ENCODE measurements at places on chromosomes 12 and 14. TPM values are rescaled to one million over a fixed set of nuclear protein-coding genes. Genes with fewer than 3 reads are reported as not detected.
A peak's percentile ranks its signal among the peaks of the same experiment; 100 is the strongest.

GRCh38 chr14:76467711-76468155 lies 91.8 kb downstream of the ESRRB start:
- H3K27me3 ChIP-seq: no peaks in the 10 kb centered on the region
- no peaks in the 10 kb centered on the region for H3K36me3 ChIP-seq
- H3K4me3 ChIP-seq: no peak overlapping the region

- DNase-seq: no peak
- H3K27me3 ChIP-seq: no peaks in the 10 kb centered on the region
- H3K27ac ChIP-seq: no peak overlapping the region
- H3K36me3 ChIP-seq: no peaks in the 10 kb centered on the region
- H3K4me3 ChIP-seq: no peak overlapping the region
These were observed 46.7 kb upstream of the OASL start for GRCh38 chr12:121085506-121086353.

KRT80 gene
- total RNA-seq: 9.8 TPM

DNA sequence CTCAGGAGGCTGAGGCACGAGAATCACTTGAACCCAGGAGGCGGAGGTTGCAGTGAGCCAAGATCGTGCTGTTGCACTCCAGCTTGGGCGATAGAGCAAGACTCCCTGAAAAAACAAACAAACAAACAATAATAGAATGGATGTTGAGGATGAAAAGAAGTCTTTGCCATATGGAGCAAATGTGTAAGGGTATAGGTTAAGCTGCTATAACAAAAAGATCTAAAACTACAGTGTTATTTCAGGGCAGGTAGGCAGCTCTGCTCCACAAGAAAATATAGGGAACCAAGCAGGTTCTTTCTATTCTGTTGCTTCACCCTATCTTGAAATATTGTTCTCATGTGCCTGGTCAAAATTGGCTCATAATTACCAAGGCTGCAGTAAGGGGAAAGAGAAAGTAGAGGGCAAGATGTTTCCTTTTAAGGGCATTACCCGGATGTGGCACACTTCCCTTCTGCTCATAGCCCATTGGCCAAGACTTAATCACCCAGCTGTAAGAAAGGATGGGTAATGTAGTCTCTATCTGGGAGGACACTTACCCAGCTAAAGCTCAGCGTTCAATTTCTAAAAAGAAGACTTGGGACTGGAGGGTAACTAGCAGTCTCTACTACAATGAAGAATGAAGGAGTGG lies 23.5 kb downstream of the SDSL start:
- DNase-seq: no peak
- no peaks in the 10 kb centered on the region for H3K27me3 ChIP-seq
- H3K4me1 ChIP-seq: no peaks in the 10 kb centered on the region
- no peaks in the 10 kb centered on the region for H3K36me3 ChIP-seq
- H3K4me3 ChIP-seq: no peak overlapping the region
- no peak overlapping the region for H3K27ac ChIP-seq

CLEC4A gene
- 3.9 TPM for total RNA-seq

BDKRB2 gene
- total RNA-seq: 1.1 TPM

GRCh38 chr14:23582906-23583760 lies 4.5 kb upstream of the JPH4 start:
- no peaks in the 10 kb centered on the region for H3K36me3 ChIP-seq
- no peak overlapping the region for H3K4me3 ChIP-seq
- H3K4me1 ChIP-seq: no peaks in the 10 kb centered on the region

GRCh38 chr12:52832985-52833905 lies 866 bp downstream of the KRT79 start:
- no peaks in the 10 kb centered on the region for H3K4me1 ChIP-seq
- no peak overlapping the region for H3K4me3 ChIP-seq
- no peaks in the 10 kb centered on the region for H3K36me3 ChIP-seq
- no peaks in the 10 kb centered on the region for H3K27me3 ChIP-seq
- no peak overlapping the region for H3K27ac ChIP-seq
- peak; percentile 36 for DNase-seq

DPF3 gene
- total RNA-seq: 0.32 TPM

DNA sequence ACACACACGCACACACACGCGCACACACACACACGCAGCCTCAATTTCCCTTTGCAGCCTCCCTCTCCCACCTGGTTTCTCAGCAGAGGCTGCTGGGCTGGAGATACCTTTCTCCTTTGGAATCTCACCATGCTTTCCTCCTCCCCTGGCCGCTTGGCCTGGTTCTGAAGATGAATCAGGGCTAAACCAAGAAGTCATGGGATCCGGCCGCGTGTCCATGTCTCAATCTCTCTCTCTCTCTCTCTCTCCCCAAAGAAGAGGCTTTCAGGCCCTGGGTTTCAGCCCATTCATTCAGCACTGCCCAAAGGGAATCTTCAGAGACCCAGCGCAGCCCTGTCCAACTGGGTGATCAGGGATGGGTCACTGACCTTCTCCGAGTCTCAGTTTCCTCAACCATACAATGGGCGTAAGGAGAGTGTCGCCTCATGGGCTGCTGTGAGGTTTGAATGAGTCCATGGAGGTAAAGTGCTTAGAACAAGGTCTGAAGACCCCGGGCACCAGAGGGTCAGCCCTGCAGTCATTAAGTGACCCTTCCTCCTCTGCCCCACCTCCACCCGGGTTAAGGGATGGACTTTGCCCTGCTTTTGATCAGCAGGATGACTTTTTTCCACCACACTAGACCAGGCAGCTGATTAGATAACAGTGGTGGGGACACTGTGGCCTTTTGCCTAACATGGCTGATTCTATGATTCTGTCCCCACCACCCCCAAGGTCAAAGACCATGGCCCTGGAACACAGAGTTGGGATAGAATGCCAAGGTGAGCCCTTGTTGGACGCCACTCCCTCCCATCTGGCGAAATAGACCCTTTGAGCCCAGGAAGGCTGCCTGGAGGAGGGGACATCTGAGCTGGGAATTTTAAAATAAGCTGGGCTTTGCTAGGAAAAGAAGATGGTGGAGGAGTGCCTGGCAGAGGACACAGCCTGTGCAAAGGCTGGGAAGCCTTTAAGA lies 42.1 kb downstream of the SCARB1 start:
- no peak for DNase-seq
- no peaks in the 10 kb centered on the region for H3K4me1 ChIP-seq
- H3K4me3 ChIP-seq: no peak overlapping the region
- no peaks in the 10 kb centered on the region for H3K36me3 ChIP-seq

DNA sequence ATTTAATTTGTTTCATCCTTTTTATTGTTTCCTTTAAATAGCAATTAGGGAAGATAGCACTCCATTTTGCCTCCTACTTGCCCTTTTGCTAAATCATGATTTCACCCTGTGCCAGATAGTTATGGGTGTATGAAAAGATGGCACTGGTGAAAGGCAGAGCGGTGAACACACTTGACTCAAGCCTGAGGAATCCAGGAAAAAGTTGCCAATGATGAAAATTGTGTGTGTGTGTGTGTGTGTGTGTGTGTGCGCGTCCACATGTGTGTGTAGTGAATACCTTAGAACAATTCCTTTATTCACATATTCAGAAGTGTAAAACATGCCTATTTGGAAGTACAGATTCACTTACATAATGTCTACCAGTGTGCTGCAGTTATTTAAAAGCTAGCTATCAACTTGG lies 123.8 kb downstream of the PTCSC3 start:
- no peak for DNase-seq
- no peaks in the 10 kb centered on the region for H3K36me3 ChIP-seq
- no peak overlapping the region for H3K27ac ChIP-seq

KLRK1 gene
- total RNA-seq: 3.8 TPM

GNB3 gene
- total RNA-seq: 3.3 TPM

DNA sequence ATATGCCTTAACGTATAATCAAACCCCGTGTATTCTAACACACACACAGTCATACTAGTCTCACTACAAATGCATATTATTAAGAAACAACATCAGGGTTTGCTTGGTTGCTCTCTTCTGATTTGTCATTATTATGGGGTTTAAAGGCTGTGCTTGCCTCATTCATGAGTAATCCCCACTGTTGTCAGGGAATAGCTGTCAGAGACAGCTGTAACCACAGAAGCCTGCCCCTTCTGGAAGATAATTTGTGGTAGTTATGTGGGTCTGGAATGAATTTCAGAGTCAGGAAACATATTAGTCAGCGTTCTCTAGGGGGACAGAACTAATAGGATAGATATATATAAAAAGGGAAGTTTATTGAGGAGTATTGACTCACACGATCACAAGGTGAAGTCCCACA lies 456.9 kb upstream of the TMEM132C start:
- no peaks in the 10 kb centered on the region for H3K4me1 ChIP-seq
- DNase-seq: no peak
- H3K27me3 ChIP-seq: no peaks in the 10 kb centered on the region

DNA sequence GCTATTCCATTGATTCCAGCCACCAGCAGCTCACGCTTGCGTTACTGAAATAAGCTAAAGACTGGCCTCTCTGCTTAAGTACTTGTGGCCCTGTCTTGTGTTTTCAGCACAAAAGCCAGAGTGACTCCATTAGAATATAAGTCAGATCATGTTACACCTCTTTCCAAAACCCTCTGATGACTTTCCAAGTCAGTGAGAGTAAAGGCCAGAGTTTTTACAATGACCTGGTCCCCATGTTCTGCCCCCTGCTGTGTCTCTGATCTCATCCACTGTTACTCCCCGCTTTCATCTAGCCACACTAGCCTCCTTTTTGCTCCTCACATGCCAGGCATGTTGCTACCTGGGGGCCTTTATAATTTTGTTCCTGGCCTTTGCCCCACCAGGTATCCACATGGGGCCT lies 6.9 kb upstream of the CKAP4 start:
- H3K4me1 ChIP-seq: no peaks in the 10 kb centered on the region
- DNase-seq: no peak
- no peaks in the 10 kb centered on the region for H3K27me3 ChIP-seq
- H3K27ac ChIP-seq: no peak overlapping the region
- no peak overlapping the region for H3K4me3 ChIP-seq

DNA sequence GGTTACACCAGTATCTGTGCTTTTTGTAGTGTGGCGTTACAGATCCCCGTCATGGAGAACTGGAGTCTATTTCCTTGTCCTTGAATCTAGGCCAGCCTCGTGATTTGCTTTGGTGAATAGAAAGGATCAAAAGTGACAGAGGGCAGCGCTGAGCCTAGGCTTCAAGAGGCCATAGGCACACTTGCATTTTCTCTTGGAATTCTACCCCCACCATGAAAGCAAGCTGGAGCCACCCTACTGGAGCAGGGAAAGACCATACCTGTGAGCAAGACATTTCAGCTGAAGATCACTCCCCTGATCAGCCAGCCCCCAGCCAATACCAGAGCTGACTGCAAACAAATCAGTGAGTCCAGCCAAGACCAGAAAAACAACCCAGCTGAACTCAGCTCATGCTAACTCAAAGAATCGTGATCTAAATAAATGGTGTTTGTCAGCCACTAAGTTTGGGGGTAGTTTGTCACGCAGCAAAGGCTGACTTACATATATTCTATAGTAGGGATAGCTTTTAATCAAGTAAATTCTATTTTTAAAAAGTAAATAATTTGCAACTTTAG lies 521.9 kb upstream of the TBX3 start:
- DNase-seq: no peak
- no peak overlapping the region for H3K27ac ChIP-seq
- no peaks in the 10 kb centered on the region for H3K36me3 ChIP-seq
- no peak overlapping the region for H3K4me3 ChIP-seq
- no peaks in the 10 kb centered on the region for H3K27me3 ChIP-seq

TEX52 gene
- total RNA-seq: not detected

PAX9 gene
- 4.9 TPM for total RNA-seq

DNA sequence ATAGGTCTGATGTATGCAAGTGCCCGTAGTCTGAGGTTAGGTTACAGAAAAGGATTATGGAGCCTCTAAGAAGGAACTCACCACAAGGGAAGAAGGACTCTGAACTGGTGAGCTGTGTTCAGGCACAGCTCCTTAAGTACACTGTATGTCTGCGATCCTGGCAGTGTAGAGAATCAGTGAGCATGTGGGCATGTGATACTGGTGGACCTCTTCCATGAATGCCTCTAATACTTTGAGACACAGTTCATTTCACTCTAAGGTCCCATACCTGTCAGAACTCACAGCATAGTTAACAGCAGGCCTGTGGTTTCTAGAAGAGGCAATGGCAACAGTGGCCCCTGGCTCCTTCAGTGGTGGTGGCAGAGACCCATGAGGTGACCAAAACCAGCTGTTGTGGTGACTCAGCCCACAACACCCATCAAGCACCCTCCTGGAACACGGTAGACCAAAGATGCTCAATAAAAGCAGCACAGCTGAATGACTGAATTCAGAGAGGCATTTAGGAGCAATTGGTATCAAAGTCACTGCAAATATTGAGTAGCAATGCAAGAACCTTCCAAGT lies 6.9 kb upstream of the OR6J1 start:
- H3K4me1 ChIP-seq: no peaks in the 10 kb centered on the region
- H3K27me3 ChIP-seq: no peaks in the 10 kb centered on the region
- no peaks in the 10 kb centered on the region for H3K36me3 ChIP-seq
- DNase-seq: no peak
- H3K4me3 ChIP-seq: no peak overlapping the region
- H3K27ac ChIP-seq: no peak overlapping the region

IFNG-AS1 gene
- total RNA-seq: not detected

GRCh38 chr14:55973911-55974630 lies 144.1 kb upstream of the PELI2 start:
- no peaks in the 10 kb centered on the region for H3K36me3 ChIP-seq
- H3K27ac ChIP-seq: no peak overlapping the region
- no peak for DNase-seq
- peaks cover 9% of the 10 kb centered on the region for H3K4me1 ChIP-seq
- H3K27me3 ChIP-seq: no peaks in the 10 kb centered on the region

DNA sequence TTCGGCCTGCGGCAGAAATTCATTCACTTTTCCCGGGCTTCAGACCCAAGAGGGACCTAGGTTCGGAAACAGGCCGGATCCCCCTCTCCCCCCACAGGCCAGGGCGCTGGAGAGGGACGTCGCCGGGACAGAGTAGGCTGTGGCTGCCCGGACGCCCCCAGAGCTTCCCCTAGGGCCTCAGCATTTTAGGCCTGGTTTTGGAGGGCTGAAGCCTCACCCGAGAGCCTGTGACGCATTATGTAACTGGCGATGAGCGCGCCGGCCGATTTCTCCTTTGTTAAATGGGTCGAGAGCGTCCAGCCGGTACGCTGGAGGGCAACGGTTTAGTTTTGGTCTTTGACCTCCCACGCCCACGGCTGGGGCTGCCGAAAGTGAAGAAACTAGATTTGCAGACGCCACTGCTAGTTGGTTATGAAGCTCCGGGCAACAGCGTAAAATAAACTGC lies 657 bp downstream of the PEBP1 start:
- H3K36me3 ChIP-seq: no peaks in the 10 kb centered on the region
- no peaks in the 10 kb centered on the region for H3K27me3 ChIP-seq
- H3K27ac ChIP-seq: peak overlapping the region; percentile 93
- H3K4me1 ChIP-seq: no peaks in the 10 kb centered on the region
- peak; percentile 52 for DNase-seq
- peak overlapping the region; percentile 95 for H3K4me3 ChIP-seq

DNA sequence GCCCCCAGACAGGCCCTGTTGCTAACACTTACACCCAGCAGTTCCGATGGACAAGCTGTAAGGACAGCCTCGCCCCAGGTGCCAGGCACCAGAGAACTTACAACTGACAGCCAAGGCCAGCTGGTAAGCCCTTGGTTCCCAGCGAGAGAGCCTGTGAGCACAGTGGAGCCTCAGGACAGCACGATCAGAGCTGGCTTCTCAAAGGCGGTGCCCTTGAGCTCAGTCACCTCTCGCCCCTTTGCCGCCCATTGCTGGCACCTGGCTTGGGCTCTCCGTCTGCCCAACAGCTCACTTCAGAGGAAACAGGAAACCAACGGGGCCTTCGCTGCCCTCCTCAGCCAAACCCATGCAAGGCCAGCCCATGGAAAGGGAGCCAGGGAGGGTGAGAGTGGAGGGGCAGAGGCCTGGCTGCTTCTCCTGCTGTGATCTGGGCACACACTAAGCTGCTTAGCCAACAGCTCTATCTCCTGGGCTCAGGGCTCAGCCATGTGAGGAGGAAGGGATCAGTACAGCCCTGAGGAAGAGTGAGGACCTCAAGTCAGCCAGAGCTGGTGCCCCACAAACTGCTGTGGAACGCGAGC lies 98.5 kb downstream of the SINHCAF start:
- no peaks in the 10 kb centered on the region for H3K36me3 ChIP-seq
- no peak overlapping the region for H3K27ac ChIP-seq
- no peaks in the 10 kb centered on the region for H3K4me1 ChIP-seq
- H3K4me3 ChIP-seq: no peak overlapping the region

Data from breast epithelium (tissue), 4 donors.